ENCODE measurements at places on chromosomes 2 and 18.

DNA sequence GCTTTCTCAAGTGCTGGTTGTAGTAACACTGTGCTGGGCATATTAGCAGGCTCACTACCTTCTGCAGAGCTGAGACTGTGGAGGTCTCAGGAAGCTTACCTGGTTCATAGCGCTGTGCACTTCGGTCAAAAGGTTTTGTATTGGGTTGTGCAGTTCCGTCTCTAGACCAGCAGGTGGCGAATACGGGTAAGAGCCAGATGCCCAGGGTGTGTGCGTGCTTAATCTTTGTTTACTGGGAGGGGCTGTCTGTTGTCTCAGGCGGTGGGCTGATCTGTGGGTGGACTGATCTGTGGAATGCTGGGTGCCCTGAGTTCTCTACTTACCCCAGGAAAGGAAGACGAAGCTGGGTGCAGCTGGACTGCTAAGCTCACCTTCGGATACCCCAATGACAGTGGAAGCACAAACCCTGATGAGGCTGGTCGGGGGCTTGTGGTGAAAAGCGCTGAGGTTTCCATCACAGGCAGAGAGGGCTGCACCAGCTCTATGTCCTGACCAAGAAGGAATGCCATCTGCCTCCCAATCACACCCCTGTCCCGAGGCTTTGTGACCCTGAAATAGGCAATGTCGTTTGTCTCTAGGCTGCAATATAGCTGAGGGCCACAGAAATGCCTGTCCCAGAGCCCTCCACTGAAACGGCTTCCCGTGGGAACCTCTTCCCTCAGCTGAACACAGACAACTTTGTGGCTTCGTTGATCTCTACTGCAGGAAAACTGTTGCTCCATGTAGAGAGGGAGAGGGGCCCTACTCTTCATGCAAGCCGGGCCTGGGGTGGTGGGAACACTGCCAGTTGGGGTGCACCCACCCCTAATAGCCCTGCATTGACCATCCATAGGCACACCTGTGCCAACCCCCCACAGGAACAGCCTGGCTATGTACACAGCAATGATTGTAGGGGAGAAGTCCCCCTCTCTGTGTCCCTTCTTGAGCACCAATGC is 45.9 kb upstream of the FAM117B start:
- peak; percentile 80 for DNase-seq

DNA sequence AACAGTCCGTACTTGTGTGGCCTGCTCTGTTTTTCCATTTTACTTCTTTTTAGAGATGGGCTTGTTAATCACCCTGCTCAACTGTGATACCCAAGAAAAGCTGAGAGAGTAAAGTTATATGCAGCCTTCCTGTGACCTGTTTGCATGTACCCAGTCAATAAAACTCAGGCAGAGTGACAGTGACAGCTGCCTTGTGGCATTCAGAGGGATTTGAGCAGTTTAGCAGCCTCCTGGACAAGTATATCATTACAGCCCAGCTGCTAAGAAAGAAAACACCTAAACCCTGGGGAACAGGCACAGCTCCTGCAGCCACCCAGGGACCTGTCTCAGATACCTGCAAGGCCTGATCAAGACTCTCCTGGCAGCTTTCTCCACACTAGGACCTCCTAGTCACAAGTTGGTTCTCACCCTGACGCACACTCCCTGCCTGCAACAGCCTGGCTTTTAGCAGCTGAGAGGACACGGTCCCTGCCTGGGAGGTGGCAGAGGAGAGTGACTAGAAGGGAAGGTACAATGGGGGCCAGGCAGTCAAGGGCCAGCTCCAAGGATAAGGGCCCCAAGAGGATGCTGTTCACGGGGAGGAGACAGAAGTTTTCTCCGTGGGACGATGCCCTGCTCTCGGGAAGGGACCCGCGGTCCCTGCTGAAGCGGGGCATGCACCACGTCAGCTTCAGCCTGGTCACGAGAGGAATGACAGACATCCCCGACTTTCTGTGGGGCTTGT is at the start of gene LRRC30:
TSS of gene LRRC30 (plus strand) at position 464 of the 724 bp plus-strand sequence. CDS start at position 514, 50 bp downstream.
- DNase-seq, result no peak

GRCh38 chr2:151484100-151484499 is 74.4 kb downstream of the RIF1 start:
- DNase-seq, result no peak

- peak; percentile 63 for DNase-seq
These were observed 211.0 kb downstream of the TGIF1 start for GRCh38 chr18:3660739-3661515.

GRCh38 chr2:28960401-28960800 is 20.7 kb upstream of the TOGARAM2 start:
- no peak for DNase-seq
